ENCODE measurements at places on chromosomes 3 and 15.

DNA sequence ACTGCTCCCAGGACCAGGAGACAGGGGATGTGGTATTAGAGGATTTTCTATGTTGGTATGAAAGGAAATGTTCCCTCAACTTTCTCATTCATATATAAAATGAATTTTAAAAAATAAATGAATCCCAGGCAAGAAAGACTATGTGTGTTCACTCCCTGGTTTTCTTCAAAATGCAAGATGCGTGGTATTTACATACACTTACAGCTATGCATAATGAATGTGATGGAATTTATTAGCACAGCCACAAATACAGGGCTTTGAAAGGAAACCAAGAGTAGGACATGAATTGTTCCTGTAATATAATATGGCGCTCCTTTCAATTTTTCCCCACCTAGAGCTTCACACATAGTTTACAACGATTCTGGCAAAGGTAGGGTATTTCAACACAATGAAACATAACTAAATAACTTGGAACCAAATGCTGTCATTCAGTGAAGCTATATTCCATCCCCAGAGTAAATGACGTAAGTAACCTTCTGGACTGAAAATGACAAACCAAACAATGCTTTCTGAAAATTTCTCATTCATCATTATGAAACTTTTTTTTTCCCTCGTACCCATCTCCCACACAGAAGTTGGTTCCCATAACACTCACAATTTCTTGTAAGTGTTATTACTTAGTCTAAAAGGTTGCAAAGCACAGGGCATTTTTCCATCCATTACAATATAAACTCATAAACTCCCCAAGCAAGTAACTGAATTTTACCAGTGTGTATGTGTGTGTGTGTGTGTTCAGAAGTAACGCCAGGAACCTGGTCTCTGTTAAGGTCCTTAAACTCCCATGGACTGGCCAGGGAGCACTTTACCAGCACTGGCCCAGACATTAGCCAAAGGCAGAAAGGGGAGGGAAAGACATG is 41.8 kb downstream of the CBLB start:
- no peak for DNase-seq

- no peak for DNase-seq
These were observed 127.1 kb downstream of the PTPRG start for GRCh38 chr3:61688307-61688984.

- no peak for DNase-seq
These were observed 1.5 kb upstream of the PPM1M start for GRCh38 chr3:52243791-52244628.

DNA sequence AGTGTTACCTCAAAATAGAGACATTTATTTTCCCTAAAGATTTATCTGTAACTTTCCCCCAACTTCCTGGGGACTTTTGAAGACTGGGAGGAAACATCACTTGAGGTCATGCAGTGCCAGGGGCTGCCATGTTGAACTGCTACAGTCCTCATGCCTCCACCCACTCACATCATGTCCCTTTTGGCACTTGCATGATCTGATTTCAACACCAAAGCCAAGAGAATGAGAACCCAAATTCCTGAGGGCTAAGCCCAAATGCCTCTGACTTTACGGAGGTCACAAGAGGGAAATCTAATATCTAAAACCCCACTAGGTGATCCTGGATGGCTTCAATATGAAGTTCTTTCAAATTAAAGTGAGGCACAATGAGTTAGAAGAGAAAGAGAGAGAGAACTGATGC is 213.1 kb downstream of the NTRK3 start:
- no peak for DNase-seq

- DNase-seq, result no peak
These were observed 5.8 kb upstream of the TM4SF4 start for GRCh38 chr3:149468504-149469212.

- no peak for DNase-seq
These were observed 3.9 kb upstream of the ARPP21 start for GRCh38 chr3:35635407-35635806.

- DNase-seq, result no peak
These were observed 34.7 kb downstream of the ARRDC4 start for GRCh38 chr15:97995192-97995591.

GRCh38 chr3:128269796-128270195 is 116.5 kb downstream of the EEFSEC start:
- no peak for DNase-seq

DNA sequence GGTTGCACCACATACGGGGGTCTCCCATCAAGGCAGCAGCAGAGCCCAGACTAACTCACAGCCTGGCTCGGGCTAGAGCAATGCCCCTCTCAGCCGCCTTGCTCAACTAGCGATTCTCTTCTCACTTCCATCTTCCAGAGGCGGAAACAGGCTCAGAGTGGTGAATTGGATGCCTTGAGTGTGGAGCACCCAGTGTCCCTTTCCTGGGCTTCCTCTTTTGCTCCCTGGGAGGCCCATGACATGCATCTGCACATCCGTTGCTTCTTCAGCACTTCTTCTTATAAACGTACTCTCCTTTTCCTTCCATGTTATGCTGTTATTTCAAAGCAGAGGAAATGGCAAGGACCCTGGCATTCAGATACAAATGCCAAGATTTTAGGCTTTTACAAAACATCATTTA is 2.1 kb upstream of the IQSEC1 start:
- DNase-seq, result no peak

GRCh38 chr3:18946524-18946923 is 201.8 kb upstream of the KCNH8 start:
- DNase-seq, result no peak

GRCh38 chr15:94263341-94264273 is 32.2 kb downstream of the MCTP2 start:
- DNase-seq, result no peak

DNA sequence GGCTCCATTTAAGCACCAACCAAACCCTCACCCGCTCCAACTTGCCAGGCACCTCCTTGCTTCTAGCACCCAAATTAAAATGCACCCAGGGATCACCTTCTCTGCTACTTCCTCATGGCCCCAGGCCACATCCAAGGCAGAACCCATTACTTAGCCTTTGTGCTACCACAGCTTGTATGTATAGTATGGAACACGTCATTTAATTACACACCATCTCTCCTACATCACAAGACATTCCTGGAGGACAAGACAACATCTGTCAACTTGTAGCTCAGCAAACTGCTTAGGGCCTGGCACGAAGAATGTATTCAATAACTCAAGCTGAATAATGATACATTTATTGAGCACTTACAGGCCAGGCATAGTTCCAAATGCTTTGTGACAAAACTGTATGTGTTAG is 23.3 kb downstream of the ZDHHC3 start:
- DNase-seq, result no peak
